ENCODE measurements at places on chromosomes 2 and 18.

GRCh38 chr2:175734686-175735085 is 267.4 kb downstream of the LNPK start:
- no peak for DNase-seq

- DNase-seq = no peak
Measured at GRCh38 chr2:179454443-179455171, 190.0 kb upstream of the SESTD1 start.

DNA sequence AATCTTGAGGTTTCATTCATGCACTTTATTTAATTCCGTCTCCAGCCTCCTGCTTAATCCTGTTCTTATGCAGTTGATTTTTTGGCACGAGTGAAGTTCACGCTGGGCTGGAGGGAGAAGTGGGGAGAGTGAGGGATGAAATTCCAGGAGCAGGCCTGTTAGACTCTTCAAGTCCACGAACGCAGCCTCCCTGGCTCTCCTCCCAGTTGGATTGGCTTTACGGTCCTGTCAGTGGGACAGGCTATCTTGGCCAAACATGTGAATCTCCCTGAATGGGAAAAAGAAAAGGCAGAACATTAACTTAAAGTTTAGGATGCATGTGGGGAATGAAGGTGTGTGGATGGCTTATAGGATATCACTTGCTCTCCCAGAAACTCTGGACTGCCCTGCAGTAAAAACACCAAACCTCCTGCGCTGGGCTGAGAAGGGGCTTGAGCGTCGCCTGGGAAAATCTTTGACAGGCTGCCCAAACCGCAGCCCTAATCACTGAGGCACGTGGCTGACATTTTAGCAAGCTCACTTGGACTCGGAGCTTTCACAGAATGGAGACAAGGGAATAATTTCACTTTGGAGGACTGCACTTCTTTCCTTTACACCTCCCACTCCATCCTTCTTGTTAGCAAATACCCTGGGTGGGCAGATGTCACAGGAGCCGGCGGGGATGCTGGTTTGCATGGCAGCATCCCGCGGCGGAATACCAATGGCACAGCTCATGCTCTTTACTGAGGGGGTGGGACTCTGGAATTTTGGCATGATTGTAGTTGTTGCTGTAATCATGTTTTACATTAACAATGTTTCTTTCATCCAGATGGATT is 93.9 kb downstream of the ACKR3 start:
- no peak for DNase-seq

DNA sequence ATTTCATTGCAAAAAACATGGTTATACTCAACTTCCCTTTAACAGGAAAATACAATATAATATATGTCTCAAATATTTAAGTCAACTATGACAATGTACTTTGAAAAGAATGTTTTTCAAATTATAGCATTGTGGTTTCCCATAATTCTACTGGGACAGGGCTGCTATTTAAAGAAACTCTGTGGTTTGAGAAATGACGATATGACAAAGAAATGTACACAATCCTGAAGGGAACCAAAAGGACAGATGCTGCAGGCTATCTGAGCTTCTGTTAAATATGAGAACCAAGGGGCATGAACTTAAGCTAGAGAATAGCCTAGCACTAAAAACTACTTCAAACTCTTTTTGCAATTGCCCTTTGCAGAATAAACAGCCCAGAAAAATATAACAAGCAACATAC is 415.9 kb downstream of the GRB14 start:
- no peak for DNase-seq

DNA sequence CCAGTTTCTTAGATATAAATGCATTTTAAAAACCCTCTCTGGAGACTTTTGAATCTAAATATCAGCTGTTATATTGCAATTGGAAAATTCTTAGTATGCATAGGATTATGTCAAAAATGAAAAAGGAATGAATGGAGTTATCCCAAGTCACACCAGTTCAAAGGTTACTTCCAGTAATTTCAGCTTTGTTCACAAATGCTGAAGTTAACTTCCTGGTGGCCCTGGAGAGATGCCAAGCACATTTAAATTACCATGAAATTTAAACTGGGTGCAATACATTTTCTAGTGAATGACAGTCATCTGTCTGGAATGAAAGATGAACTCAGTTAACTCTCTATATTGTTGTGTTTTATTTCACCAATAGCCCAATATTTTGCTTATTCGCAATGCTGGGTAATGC is 753.9 kb downstream of the SUCLG1 start:
- no peak for DNase-seq

GRCh38 chr18:60978338-60978737 is 354.9 kb upstream of the CDH20 start:
- no peak for DNase-seq

DNA sequence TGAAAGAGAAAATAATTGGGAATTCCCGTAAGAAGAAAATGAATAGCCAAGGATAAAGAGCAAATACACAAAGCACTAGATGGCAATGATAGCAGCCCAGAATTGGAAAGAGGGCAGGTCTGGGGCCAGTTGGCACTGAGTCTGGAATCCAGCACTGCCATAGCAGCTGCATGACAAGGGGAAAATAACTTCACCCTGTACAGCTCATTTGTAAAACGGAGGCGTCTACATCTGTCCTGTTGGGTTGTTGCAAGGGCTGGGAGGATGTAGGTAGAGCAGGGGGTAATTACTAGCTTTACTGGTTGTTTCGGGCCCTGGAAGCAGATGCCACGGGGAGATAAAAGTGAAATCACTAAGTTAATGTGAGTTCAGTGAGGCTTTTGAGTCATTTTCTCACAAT is 110.0 kb upstream of the RASGRP3 start:
- DNase-seq = no peak

DNA sequence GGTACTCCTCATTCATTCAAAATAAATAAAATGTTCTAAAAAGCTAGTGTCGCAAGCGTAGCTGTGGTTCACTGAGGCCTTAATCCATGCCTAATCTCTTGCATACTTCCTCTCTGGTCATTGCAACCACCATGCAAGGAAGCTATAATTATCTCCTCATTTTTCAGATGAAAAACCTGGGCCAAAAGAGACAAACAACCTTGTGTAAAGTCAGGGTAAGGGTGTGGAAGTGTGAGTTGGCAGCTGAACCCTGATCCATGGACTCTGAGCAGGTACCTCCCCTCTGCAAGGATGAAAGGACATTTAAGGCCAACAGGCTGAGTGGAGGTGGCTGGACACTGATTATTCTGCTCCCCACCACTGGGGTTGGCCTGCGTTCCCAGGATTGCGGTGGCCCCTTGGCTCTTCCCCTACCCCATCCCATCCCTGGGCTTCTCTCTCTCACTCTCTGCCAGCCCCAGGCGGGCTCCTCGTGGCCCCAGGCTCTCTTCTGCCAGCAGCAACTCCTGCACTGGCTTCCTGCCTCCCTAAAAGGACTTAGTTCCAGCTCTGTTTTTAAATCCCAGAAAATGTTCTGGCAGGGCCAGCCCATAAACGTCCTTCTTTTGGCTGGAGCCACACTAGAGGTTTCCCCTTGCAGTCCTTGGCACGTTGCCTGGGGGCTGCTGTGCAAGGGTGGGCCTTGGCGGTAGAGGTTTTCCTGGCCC is 72.0 kb upstream of the AFF3 start:
- no peak for DNase-seq

DNA sequence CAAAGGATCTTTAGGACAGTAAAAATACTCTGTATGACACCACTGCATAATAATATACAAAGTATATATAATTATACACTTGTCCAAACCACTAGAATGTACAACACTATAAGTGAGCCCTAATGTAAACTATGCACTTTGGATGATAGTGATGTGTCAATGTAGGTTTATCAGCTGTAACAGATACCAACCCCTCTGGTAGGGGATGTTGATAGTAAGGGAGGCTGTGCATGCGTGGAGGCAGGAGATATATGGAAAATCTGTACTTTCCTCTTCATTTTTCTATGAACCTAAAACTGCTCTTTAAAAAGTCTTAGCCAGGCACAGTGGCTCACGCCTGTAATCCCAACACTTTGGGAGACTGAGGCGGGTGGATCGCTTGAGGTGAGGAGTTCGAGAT is 37.5 kb upstream of the SP3 start:
- DNase-seq = no peak

DNA sequence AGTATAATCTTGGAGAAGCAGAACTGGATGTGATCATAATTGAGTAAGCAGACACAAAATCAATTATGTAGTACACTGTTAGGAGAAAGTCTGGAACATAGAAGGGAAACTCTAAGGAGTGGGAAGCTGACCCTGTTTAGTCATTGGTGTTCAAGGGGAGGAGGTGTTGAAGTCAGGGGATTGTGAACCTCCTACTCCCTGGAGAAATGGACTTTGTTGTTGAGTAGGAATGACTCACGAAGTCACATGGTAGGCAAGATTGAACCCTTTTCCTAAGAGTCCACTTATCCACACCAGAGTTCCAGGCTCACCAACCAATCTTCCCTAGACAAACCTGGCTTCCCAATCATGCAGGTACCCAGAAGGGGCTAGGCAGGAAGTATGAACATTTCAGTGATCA is 81.0 kb upstream of the BCL11A start:
- no peak for DNase-seq

DNA sequence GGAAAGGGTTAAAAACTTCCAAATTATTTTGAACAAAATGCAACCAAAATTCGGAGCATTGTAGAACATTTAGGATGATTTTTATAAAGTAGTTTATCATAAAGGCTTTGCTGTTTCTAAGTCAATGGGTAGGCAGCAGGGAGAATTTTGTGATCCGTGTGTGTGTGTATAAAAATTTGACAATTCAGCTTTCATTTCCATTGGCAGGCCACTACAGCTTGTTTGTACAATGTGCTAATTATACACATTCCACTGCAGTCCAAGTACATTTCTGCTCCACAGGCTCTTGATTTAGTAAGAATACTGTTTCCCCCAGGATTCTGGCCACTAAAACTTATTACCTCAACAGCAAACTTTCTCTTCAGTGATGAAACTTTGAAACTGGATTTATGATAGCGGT is 71.8 kb upstream of the LTBP1 start:
- DNase-seq = no peak

DNA sequence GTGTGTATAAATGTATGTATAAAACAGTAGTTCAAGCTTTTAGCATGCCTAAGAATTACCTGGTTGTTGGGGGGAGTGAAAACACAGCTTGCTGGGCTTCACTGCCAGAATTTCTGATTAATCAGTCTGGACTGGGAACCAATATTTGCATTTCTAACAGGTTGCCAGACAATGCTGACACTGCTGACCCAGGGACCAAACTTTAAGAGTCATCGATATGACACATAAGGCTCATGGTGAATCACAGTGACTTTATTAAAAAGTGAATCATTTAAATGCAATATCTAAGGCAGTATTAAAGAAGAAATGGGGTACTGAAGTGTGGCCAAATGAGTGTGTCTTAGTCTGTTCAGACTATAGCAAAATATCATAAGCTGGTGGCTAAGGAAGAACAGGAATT is 195.9 kb upstream of the DTNA start:
- DNase-seq = no peak

GRCh38 chr2:166768393-166769123 is 119.7 kb upstream of the XIRP2 start:
- DNase-seq = no peak

DNA sequence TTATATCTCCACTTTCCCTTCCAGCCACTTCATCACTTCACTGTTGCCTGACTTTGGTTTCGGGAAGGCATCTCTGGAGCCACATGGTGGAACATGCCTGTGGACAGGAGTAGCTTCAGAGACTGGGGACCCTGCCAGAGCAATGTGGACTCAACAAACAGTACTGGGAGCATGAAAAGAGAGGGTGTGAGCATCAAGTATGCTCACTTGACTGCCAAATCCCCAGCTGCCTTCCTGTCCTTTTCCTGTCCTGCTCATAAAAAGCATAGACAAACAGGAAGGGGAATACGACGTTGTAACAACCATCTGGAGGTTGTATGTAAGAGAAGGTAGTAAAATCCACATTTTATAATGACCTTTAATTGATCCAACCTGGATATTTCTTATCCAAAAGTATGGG is 61.3 kb upstream of the CSRNP3 start:
- DNase-seq = no peak

GRCh38 chr2:27128668-27129571 is 5.3 kb downstream of the ABHD1 start:
- DNase-seq = no peak
